ENCODE measurements at places on chromosomes 1 and 21.

GRCh38 chr21:44458971-44459711, 3.8 kb downstream of the LRRC3 start:
- H3K4me1 ChIP-seq = no peaks in the 10 kb centered on the region
- no peak for DNase-seq
- H3K36me3 ChIP-seq = no peaks in the 10 kb centered on the region
- H3K27me3 ChIP-seq = peaks cover 4% of the 10 kb centered on the region
- H3K4me3 ChIP-seq = no peak overlapping the region
- no peak overlapping the region for H3K27ac ChIP-seq

- no peak for DNase-seq
- no peaks in the 10 kb centered on the region for H3K36me3 ChIP-seq
- H3K27me3 ChIP-seq = peaks cover 3% of the 10 kb centered on the region
- no peak overlapping the region for H3K27ac ChIP-seq
- H3K4me1 ChIP-seq = peaks cover 5% of the 10 kb centered on the region
- no peak overlapping the region for H3K4me3 ChIP-seq
Measured at GRCh38 chr1:48105165-48105564, 108.0 kb upstream of the TRABD2B start.

- peaks cover 12% of the 10 kb centered on the region for H3K27me3 ChIP-seq
- no peaks in the 10 kb centered on the region for H3K4me1 ChIP-seq
- no peak for DNase-seq
- H3K4me3 ChIP-seq = no peak overlapping the region
- H3K27ac ChIP-seq = no peak overlapping the region
- H3K36me3 ChIP-seq = no peaks in the 10 kb centered on the region
Measured at GRCh38 chr1:115880981-115881672, 40.2 kb upstream of the NHLH2 start.

GRCh38 chr1:199678771-199679170, 348.7 kb upstream of the NR5A2 start:
- no peak for DNase-seq
- peaks cover 4% of the 10 kb centered on the region for H3K27me3 ChIP-seq
- no peak overlapping the region for H3K4me3 ChIP-seq
- no peaks in the 10 kb centered on the region for H3K4me1 ChIP-seq
- no peaks in the 10 kb centered on the region for H3K36me3 ChIP-seq

DNA sequence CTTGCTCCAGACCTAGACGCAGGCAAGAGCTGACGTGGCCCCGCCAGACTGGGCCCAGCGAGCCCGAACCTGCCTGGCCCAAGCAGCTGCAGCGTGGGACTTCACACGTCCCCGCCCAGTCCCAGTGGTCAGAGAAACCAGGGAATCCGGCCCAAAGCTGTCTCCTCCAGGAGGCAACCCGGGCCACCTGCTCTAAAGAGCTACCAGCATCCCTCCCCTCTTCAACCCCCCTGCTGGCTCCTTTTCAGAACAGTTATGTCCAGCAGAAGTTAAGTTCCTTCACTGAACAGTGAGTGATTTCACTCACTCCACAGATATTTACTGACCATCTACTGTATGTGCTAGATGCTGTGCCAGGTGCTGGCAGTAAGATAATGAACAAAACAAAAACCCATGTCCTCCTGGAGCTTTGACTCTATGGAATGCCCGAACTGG, 2.1 kb upstream of the EFNA1 start:
- H3K4me1 ChIP-seq = peaks cover 32% of the 10 kb centered on the region
- H3K4me3 ChIP-seq = no peak overlapping the region
- no peak overlapping the region for H3K27ac ChIP-seq
- H3K27me3 ChIP-seq = peaks cover 20% of the 10 kb centered on the region
- H3K36me3 ChIP-seq = no peaks in the 10 kb centered on the region
